Dermis lymphatic vessel endothelial cell (primary cell): ENCODE measurements at places on chromosomes 6 and 20. TPM values are rescaled to one million over a fixed set of nuclear protein-coding genes. Genes with fewer than 3 reads are reported as not detected.

The DEFB124 gene
- total RNA-seq = not detected in 2 replicates

The GPLD1 gene
- 0.22 and 0.43 TPM in 2 replicates for total RNA-seq

The HLA-DOA gene
- total RNA-seq = not detected in 2 replicates

The GPR63 gene
- under 0.01 TPM in 2 replicates for total RNA-seq

The ILRUN gene
- 40.0 and 56.6 TPM in 2 replicates for total RNA-seq
